ENCODE measurements at places on chromosomes 7 and 10.

- DNase-seq = no peak
Measured at GRCh38 chr10:133260895-133261725, 15.6 kb downstream of the ADAM8 start.

GRCh38 chr10:122703483-122704448, 4.1 kb upstream of the C10orf120 start:
- no peak for DNase-seq

GRCh38 chr7:77497079-77497478, 40.0 kb upstream of the PTPN12 start:
- DNase-seq = no peak

DNA sequence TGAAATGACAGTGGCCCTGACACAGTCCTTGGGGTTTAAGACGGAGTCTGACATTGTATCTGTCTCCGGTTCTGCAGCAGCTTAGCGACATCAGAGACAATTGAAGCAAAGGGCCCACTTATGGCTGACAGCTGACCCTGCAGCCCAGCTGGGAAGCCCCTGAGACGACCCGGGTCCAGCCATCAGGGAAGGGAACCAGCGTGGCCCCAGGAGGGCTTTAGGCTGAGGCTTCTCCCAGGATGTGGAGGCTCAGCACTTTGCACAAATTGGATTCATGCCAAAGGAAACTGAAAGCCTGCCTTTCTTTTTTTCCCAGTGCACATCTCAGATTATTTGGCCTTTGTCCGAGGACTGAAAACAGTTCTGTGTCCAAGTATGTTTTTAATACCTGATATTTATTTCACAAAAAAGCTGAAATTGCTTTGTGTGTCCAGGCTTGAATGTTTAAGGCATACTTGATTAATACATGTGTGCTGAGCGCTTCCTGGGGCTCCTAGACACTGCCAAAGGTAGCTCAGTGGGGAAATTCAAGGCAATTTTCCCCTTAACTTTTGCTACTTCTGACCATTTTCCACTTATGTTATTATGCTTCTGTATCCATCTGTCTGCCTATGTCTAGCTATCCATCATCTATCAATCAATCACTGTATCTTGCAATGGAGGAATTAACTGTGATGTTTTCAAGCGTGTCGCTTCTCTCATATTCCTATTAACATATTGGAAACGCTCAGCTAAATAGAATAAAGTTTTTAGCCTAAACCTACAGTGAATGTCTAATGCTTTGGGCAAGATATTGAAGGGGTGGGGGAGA, 34.8 kb downstream of the KLF6 start:
- DNase-seq = no peak

DNA sequence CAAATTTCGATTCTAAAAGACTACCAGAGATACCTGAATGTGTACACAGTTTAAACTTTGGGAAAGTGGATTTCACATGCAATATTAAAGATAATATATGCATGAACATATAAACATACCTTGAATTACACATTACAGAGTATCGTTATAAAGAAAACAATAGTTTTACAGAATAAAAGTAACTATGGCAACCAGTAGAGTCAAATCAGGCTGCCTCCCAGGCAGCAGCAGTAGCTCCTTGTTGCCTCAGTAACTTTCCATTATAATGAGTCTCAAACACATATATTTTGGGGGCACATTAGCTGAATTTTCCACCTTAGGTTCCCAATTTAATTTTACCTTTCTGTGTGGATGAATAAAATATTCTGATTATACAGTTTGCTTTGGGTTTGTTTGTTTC, 164.4 kb upstream of the FEZF1 start:
- DNase-seq = no peak

- DNase-seq = no peak
Measured at GRCh38 chr7:128708824-128709223, 30.3 kb upstream of the CALU start.

GRCh38 chr7:147413557-147413870, 1177.1 kb upstream of the C7orf33 start:
- DNase-seq = no peak

GRCh38 chr10:129021594-129022304, 445.3 kb upstream of the MGMT start:
- no peak for DNase-seq

GRCh38 chr10:121696854-121697253, 98.6 kb upstream of the FGFR2 start:
- DNase-seq = no peak

- no peak for DNase-seq
Measured at GRCh38 chr7:51467384-51468017, 150.9 kb upstream of the COBL start.

DNA sequence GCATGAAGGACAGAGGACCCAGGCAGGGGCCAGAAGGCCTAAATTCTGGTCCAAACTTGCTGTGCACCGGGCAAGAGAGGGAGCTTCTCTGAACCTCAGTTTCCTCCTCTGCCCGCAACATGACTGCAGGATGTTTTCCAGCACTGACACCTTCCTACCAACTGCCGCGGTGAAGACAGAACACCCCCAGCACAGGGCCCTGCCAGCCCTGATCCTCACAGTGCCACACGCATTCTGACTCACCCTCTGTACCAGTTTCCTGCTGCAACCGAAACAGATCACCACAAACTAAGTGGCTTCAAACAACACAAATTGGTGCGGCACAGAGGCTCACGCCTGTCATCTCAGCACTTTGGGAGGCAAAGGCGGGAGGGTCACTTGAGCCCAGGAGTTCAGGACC, 18.1 kb downstream of the MAD1L1 start:
- no peak for DNase-seq

DNA sequence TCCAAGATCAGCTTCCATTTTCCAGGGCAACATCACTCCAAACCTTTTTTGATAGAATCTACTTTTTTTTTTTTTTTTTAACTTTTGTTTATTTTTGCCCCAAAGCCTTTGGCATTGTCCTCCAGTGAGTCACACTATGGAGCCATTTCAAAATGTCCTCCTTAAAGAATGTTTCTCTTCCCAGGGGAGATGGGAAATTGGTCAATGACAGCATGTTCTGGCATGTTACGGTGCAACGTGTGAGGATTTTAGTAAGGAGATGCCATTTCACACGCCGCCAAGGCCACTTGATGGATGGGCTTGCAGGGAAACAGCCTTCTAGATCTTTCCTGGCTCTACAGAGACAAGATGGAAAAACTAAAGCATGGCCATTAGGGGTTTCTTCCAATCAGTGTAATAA, 30.7 kb upstream of the TRIL start:
- DNase-seq = no peak

- no peak for DNase-seq
Measured at GRCh38 chr10:67697724-67698131, 1.7 kb upstream of the CTNNA3 start.

DNA sequence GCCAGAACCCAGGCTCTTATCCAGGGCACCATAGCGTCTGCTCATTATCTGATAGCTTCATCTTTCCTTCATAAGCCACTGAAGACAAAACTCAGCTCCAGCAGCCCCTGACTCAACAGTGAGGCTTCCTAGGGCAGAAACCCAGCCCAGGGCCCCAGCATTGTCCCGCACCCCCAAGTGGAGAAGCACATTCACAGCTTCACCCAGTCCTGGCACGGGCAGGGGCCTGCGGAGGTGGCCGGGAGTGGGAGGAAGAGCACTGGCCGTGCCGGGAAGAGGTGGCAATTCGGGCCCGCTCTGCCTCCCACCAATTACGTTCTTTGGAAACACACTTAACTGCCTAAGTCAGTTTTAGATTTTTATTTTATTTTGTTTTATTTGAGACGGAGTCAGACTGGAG, 10.3 kb upstream of the CALML5 start:
- DNase-seq = no peak

GRCh38 chr7:97179454-97180104, 62.1 kb downstream of the SDHAF3 start:
- no peak for DNase-seq

DNA sequence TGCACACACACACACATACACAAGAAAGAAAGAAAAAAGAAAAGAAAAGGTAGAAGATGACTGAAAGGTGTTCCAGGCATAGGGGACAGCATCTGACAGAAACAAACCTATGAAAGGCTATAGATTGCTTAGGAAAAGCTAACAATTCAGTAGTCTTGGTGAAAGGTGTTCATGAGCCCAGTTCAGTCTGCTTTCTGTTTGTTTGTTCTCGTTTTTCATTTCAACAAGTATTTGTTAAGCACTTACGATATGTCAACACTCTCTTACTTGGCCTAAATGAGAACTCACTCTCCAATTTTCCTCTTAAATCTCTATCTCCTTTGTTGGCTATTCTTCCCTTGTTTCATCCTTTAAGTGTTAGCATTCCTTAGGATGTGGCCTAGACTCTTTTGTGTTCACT, 133.2 kb downstream of the GRM8 start:
- no peak for DNase-seq

GRCh38 chr10:103044942-103045489, 126.9 kb downstream of the CNNM2 start:
- DNase-seq = no peak

- DNase-seq = no peak
Measured at GRCh38 chr7:66380272-66380888, 175.2 kb downstream of the TPST1 start.

DNA sequence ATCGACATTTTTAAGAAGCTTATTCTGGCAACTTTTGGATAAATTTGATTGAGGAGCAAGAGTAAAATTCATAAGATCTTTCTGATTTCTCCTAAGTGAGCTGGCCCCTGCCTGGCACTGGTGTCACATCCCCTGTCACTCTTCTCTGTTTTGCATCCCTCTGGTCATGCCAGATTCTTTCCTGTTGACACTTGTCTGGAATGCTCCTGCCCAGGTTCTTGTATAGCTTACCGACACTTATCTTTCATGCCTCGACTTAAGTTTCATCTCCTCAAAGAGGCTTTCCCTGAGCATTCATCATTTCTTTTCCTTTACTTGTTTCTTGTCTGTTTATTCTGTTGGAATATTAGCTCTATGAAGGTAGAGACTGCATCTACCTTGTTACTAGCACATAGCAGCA, 22.2 kb upstream of the AASS start:
- DNase-seq = no peak

- DNase-seq = no peak
Measured at GRCh38 chr10:119388849-119389345, 153.6 kb downstream of the RGS10 start.

- DNase-seq = no peak
Measured at GRCh38 chr10:69638642-69639041, 8.6 kb downstream of the FAM241B start.

- DNase-seq = no peak
Measured at GRCh38 chr7:80247891-80248290, 113.3 kb downstream of the GNAI1 start.

DNA sequence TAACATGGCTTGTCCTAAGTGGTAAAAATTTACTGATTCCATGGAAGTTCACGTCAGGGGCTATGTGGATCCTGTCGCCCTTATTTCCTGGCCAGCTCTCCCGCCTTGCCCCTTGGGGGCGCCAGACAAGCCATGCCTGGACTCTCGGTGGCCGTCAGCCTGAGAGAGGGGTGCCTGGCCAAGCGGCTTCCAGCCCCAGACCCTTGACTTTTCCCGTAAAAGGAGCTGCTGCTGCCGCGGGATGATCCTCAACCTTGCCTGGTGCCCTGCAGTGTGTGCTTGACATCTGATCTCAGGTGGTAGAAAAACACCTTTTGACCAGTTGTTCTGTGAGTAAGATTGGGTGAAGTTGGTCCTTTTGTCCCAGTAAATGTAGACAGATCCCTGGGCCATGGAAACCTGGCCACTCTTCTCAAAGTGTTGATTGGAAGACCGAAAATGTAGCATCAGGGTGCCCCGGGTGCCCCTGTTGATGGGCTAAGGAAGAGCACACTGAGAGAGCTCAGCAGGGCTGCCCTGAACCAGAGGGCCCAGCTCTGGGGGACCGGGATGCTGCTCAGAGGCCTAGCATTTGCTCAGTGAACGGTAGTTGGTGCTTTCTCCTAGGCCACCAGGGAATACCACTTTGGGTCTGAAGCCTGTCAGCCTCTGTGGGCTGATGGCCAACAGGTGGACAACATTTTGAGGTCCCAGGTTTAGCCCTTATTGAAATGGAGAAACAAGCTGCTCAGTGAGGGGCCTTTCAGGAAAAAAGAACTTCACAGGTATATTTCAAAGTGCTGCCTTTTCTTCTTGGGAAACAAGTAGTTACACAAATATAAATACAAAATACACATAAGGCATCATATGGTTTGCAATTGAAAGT, 162.5 kb downstream of the LRMDA start:
- no peak for DNase-seq

- DNase-seq = no peak
Measured at GRCh38 chr7:17520941-17521340, 222.5 kb downstream of the AHR start.

DNA sequence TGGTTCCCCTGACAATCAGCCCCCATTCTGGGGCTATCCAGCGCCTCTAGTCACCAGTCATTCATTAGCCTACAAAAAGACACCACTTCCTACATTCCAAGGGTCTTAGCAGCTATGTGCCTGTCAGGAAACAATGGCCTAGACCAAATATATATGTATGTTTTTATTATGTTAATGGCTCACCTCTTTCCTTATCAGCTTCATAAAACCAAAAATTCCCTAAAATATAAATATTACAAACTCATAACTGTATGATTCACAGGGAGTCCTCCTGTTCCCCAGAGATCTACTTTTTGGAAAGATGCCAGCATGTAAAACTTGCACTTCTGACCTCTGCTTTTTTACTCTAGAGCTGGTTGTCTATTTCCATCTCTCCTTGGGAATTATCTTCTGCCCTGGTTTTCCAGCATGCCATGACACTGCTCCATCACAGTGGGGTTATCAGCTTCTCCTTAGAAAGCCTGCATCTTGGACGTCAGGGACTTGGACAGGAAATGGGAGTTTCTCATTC, 79.2 kb downstream of the ABCA13 start:
- DNase-seq = no peak

DNA sequence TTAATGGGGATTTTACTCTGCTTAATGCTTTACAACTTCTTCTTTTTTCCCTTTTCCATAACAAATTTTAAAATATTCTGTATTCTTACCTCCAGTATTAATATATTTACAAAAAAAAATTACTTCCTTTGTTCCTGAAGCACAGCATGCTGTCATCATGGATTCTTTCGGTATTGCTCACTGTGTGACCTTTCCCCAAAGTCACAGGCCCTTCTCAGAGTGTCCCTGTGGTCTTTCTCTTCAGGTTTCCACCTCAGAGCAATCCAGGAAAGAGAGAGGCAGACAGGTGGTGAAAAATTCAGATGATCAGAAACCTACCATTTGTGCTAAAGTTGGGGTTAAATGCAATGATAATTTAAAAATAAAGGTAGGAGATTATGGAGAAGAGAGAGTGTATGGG, 13.0 kb downstream of the AOAH start:
- DNase-seq = no peak

DNA sequence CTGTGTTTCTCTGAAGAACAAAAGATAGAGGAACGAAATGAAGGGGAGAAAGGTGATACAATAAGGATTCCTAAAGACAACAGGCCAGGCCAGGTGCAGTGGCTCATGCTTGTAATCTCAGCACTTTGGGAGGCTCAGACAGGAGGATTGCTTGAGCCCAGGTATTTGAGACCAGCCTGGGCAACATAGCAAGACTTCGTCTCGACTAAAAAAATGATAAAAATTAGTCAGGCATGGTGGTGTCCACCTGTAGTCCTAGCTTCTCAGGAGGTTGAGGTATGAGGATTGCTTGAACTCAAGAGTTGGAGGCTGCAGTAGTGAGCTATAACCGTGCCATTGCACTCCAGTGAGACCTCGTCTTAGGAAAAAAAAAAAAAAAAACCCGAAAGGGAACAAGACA, 41.4 kb upstream of the FAM3C start:
- no peak for DNase-seq

- no peak for DNase-seq
Measured at GRCh38 chr10:80477813-80478212, 23.7 kb downstream of the TSPAN14 start.

GRCh38 chr10:11934262-11934661, 108.3 kb downstream of the UPF2 start:
- DNase-seq = no peak

All from NCI-H187 treated with DMSO at 0.1 percent for 48 hours (cell line).